Foreskin fibroblast (primary cell): ENCODE measurements at places on chromosomes 4 and X.

DNA sequence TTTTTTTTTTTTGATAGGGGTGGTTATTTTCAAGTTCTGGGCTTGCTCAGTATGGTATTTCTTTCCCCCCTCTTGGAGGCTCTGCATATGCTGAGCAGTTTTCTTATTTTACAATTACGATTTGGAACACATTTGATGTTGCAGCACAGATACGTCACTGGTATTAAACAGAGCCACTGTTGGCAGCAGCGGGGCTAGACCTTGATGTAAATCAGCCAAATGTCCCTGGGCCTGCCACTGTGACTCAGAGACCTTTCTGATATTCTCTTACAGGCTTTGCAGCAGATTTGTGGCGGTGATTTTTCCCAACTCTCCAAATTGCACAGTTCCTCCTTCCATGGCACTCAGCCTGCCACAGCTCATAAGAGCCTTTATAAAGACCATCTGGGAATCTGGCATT, 81.1 kb downstream of the VMA21 start:
- DNase-seq = no peak

GRCh38 chrX:105658136-105658535, 164.2 kb upstream of the NRK start:
- DNase-seq = no peak

DNA sequence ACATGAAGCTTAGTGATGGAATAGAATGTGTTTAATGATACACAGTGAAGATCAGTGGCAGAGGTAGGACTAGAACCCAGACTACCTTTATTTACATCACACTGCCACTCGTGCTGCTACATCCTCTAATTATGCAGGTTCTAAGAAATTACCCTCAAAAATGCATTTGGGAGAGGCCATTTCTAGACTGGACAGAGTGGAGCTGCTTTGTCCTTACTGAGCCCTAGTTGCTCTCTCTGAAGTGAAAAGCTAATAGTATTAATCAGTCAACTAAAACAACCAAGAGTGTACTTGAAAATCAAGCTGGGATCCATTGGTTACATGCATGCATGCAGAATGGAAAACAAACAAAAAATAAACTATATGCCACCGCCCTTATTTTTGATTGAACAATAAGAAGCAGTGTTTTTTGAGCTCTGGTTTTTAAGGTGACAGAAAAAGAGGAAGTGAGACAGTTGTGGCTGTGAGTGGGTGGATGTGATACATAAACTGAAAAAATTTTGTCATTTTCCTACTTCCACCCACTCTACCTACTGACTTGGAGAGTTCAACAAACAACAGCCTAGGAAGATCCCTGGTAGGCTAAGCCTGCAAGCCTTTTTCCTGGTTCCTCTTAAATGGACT, 6.8 kb upstream of the VSIG4 start:
- DNase-seq = no peak

DNA sequence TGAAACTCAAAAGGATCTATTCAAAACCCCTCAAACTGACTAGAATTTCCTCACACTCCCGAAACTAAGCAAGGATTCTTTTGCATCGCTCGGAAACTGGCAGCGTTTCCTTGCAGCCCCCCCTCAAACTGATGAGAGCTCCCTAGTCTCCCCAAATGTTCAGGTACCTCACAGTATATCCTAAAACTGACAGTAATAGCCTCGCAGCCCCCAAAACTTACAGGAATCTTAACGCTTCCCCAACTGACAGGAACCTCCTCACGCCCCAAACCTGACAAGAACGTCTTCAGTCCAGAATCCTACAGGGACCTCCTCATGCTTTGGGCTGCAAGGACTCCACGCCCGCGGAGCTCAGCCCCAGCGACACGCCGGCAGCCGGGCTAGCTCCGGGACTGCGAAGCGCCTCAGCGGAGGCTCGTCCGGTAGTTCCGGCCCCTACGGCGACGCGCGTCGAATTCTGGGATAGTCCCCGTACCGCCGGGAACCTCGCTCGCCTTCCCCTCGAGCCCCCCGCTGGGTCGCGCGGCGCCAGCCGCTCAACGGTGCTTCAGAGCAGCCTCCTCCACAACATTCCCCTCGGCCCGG, 640 bp downstream of the PHF8 start:
- DNase-seq = peak; percentile 58

GRCh38 chr4:8727546-8728510, 135.3 kb downstream of the CPZ start:
- DNase-seq = no peak

DNA sequence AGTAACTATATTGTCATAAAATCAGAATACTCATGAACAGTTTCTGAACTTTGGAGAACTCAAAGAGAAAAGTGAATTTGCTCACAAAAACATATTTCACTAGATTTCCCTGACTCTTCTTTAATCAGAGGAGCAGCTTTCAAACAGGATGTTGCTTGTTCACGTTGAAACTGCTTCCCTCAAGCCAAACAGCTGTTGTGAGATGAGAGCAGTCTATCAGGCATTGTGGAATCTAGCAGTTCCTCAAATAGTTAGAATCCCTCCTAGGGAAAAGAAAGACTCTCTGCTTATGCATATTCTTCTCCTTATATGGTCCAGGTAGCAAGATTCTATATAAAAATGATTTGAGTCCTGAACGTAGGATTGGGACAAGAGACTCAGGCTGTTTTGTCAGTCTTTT, 1012.1 kb downstream of the FAM133A start:
- DNase-seq = no peak

DNA sequence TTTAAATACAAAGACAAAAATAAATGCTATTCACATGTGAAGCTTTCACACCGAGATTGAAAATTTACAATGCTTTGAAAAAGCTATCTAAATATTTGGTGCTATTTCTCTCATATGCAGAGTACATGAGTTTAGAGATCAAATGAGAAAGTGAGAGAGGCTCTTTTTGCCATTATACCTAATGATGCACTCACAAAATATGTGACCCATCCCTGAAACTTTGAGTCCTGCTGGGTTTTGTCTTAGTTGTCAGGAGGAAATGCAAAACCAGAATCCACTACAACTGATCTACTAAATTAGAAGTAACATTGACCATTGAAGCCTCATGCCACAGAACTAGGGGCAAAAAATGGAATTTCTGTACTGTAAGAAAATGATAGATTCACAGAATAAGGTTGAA, 251.7 kb downstream of the MAPK10 start:
- DNase-seq = no peak

- no peak for DNase-seq
Measured at GRCh38 chrX:24231641-24232179, 82.2 kb downstream of the SUPT20HL2 start.

- DNase-seq = no peak
Measured at GRCh38 chr4:173318240-173318639, 15.9 kb downstream of the HMGB2 start.

DNA sequence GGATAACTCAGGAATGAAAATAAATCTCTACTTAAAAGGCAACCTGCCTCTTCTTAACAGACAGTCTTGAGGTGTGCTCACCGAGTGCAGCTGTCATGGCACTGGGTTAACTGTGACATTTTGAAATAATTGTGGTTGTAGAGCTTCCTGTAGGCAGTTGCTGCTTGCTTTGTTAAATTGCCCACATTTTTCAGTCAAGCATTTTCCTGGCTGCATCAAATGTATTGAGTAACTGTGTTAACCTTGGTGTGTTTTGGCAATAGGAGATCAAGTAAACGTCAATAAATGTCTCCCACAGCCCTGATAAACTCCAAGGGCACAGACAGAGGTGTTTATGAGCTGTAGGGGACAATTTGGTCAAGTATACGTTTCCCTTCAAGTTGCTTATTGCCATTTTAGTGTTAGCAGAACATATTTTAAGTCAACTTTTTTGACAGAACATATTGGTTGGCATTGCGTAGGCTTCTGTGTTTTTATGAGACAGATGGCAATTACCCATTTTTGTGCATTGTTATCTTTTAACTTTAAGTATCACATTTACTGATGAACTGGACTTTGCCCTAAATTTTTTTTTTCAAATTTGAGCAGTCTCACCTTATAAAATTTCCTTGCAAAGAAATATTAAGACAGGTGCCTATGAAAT, 527.4 kb downstream of the C4orf33 start:
- DNase-seq = no peak

GRCh38 chr4:152160225-152160800, 375.6 kb downstream of the FBXW7 start:
- DNase-seq = no peak

DNA sequence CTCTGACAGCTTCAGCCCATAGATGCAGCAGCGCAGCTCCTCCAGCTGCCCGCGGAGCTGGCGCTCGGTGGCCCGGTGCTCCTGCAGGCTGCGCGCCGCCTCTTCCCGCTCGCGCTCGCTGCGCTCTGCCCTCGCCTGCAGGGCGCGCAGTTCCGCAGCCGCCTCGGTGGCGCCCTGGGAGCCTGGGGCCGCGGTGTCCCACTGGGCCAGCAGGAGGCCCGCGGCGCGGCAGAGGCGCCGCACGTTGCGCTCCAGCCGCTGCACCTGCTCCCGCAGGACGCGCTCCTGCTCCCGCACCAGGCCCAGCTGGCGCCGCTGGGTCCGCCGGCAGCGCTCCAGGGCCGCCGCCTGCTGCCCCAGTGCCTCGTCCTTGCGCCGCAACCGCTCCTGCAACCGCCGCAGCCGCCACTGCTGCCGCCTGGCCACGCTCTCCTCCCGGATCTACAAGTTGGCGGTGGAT, 10.1 kb downstream of the C4orf50 start:
- DNase-seq = no peak

- no peak for DNase-seq
Measured at GRCh38 chr4:9988933-9989332, 32.4 kb downstream of the SLC2A9 start.

- DNase-seq = no peak
Measured at GRCh38 chr4:67785528-67785927, 31.3 kb upstream of the GNRHR start.

- no peak for DNase-seq
Measured at GRCh38 chrX:143853488-143853887, 30.4 kb upstream of the UBE2NL start.
